Jurkat, Clone E6-1 (cell line): ENCODE measurements at places on chromosomes 1 and 21.

- no peak for DNase-seq
Measured at GRCh38 chr1:106292130-106292529, 764.3 kb upstream of the PRMT6 start.

DNA sequence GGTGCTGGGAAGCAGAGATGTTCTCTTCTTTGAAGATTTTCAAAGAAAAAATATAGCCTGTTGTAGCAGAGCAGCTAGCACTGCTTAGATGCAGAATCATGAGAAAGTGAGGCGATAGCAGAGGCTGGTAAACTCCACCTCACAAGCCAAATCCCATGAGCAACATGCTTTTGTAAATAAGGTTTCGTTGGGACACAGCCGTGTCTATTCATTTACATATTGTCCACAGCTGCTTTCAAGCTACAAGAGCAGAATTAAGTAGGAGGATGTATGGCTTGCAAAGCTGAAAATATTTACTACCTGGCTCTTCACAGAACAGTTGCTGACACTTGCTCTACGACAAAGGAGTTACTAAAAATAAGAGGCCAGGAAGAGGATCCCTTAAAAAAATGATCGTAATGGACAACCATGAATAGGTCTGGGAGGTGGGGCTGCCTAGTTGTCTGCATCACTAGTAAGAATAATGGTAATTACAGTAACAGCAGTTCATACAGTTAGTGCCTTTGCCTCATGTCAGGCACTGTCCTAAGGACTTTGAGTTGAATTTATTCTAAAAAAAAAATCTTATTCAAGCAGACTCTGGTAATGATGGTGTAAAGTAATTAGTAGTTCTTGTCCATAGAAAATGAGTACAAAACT lies 622.0 kb downstream of the KIF26B start:
- no peak for DNase-seq

DNA sequence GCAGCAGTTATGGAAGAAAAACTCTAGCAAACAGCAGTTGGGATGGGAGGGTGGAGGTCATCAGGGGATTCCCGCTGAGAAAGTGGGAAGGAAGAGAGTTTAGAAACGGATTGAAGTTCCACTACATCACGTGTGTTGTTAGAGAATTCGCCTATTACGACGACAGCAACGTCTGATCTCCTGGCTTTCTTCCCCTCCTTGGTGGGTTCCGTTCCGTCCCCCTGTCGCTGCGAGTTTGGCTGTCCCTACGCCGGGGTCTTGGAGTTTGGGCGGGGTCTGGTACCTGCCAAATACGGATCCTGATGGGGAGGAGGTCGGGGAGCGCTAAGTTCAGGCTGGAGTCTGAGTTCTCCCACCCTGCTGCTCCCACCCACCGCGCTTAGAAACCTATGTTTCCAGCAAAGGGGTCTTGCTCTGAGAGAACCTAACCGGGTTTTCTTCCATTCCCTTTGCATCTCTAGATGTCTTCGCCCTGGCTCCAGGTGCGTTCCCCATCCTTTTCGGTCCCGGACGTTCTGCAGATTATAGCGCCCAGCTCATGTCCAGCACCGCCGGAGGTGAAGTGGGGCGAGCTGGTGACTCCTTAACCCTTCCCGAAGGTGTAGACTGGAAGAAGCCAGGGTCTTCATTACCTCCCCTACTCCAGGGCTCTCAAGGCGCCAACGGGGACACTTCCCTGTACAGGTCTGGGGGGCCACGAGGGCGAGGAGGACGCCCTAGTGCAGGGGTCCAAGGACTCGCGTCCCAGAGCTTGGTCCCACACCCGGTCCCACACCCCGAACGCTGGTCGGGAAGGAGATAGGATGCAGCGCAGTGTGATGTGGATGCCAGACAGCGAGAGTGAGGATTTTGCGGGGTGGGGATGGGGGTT lies 641 bp upstream of the KCNK2 start:
- DNase-seq, result no peak

DNA sequence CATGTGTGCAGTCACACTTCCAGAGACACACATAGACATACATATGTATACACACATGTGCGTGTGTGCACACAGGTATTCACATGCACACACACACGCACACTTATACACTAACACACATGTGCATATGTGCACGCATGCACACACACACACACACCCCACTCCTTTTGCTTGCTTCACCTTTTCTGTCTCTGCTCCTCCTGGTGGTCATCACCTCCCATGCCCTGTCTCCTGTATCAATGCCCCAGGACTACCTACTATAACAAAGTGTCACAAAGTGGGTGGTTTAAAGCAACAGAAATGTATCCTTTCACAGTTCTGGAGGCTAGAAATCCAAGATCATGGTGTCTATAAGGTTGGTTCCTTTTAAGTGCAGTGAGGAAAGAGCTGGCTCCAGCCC lies 27.4 kb downstream of the ETS2 start:
- no peak for DNase-seq

- DNase-seq, result no peak
Measured at GRCh38 chr1:39501666-39502065, 10.2 kb downstream of the BMP8A start.
